ENCODE measurements at places on chromosomes 11 and 22.

DNA sequence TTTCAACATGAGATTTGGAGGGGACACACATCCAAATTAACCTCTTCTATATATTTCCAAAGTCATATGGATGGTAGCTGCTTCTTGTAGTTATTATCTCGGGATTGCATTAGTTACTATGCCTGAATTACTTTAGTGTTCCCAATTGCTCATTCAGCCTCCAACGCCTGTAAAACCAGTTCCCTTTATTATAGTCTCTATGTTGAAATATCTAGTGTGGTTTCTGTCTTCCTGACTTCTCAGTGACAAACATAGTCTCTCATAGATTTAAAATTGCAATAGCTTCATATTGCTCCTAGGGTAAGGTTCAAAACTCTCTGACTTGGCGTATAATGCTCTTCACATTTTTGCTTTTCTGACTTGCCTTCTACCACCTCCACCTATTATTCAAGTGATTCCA, 366.4 kb downstream of the CASP12 start:
- no peak for DNase-seq

- DNase-seq: peak; percentile 25
Observed at GRCh38 chr11:130159657-130160497, at the start of gene ST14. Gene ST14 (plus strand): TSS chr11:130159782. CDS start chr11:130159980, 198 bp downstream.

DNA sequence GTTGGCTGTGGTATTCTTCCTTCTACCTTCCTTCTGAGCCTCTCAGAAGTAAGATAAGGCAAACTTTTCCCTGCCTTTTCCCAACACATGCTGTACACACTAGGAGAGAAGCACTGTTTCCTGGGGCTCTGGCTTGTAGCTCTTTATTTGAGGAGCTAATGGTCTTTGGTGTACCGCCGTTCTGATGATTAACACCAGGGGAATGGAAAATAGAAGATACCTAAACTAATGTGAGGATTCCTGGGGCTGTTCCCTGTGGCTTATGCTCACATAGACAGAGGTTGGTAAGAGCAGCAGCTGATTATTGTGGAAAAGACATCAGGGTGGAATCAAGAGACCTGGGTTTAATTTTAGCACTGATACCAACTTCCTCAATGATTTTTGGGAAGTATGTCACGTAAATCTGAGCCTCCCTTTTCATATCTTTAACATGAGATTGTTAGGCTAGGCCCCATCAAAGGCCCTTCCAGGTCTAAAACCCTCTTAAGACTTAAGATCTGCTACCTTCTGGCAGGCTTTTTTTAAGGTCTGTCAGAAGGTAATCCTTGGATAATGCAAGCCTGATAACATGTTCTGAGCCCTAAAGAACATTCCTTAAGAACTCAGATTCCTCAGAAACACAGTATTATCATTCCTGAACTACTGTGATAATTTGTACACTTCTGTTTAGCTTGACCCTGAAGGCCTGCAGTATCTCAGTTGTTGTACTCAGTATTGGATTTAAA, 24.8 kb upstream of the RCE1 start:
- DNase-seq: no peak

GRCh38 chr11:111759376-111759775, 6.8 kb downstream of the PPP2R1B start:
- no peak for DNase-seq

DNA sequence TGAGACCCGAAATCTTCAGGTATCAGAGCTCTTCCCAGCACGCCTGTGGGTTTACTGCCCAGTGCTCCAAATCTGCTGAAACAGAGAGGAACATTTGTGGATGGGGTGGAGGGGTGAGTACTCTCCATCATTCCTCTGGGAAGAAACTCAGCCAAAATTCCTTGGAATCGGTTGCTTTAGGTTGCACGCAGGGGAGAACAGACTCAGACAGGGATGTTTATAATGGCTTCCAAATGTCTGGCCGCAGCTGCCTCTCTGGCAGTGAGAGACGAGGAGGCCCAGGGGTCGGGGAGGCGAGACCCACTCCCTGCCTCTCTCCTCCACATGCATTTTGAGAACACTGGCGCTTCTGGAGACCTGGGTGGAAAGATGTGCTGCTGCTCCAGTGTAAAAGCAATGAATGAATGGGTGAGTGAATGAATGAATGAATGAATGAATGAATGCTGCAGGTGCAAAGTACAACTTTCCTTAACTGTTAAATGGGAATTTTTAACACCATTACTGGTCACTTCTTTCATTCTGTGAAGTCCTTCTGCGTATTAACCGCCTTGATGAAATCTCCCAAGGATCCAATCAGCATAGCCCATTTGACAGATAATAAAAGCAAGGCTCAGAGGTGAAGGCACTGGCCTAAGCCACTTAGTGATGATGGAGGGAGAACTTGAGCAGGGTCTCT, 437.4 kb downstream of the MIAT start:
- peak; percentile 88 for DNase-seq

DNA sequence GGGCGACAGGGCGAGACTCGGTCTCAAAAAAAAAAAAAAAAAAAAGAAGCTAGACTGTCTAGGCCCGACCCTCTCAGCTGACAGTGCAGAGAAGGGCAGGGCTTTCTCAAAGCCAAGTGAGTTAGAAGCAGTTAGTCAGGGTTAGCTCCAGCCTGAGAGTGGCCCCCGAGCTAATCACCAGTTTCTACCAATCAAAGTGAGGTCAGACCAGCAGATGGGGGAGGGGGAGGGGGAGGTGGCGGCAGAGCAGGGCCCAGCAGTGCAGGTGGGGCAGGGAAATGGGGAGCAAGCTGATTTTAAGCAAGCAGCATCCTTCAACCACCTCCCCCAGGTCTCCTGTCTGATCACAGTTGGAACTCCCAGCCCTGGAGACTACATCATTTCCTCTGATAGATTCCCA, 55.3 kb upstream of the PRR5 start:
- DNase-seq: no peak

- DNase-seq: no peak
Observed at GRCh38 chr11:130689222-130689908, 226.9 kb downstream of the SNX19 start.

DNA sequence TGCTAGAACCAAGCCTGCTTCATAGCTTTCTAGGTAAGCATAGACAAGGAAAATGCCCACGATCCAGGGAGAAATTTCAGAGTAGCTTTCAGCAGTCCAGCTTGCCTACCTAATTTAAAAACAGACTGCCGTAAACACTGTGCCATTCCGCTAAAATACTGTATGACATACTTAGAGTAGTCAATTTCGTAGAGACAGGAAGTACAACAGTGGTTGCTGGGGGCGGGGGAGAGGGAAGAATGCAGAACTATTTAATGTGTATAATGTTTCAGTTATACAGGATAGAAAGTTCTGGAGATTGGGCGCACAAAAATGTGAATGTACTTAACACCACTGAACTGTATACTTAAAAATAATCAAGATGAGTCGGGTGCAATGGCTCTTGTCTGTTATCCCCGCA, 56.7 kb downstream of the C11orf58 start:
- no peak for DNase-seq

GRCh38 chr22:19377565-19378343, 53.8 kb downstream of the HIRA start:
- no peak for DNase-seq

DNA sequence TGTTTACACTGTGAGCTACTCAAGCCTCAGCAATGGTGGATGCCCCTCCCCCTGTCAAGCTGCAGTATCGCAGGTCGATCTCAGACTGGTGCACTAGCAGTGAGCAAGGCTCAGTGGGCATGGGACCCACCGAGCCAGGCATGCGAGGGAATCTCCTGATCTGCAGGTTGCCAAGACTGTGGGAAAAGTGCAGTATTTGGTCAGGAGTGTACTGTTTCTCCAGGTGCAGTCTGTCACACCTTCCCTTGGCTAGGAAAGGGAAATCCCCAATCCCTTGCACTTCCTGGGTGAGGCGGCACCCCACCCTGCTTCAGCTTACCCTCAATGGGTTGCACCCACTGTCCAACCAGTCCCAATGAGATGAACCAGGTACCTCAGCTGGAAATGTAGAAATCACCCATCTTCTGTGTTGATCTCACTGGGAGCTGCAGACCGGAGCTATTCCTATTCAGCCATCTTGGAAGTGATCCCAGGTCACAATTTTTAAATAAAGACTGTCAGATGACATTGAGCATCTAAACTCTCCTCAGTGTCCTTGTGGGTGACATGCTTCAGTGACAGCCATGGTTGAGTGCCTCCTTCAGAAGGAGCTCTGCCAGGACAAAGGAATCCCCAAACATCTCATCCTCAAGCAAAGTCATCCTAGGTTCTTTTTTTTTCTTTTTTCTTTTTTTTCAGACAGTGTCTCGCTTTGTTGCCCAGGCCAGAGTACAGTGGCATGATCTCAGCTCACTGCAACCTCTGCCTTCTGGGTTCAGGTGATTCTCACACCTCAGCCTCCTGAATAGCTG, 10.8 kb downstream of the SLC22A24 start:
- no peak for DNase-seq

DNA sequence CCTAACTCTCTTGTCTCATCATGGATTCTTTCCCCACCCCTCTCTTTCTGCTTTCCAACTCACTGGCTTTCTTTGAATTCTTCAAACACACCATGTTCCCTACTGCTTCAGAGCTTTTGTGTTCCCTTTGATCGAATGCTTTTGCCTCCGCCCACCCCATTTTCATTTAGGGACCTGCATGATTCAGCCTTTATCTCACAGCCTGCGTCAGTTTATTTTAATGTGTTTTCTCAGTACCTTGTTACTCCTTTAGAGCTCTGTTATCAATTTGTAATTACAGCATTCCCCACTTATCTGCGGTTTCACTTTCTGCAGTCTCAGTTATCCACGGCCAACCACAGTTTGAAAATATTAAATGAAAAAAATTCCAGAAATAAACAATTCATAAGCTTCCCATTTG, 451.3 kb downstream of the METTL15 start:
- DNase-seq: no peak

- DNase-seq: no peak
Observed at GRCh38 chr22:43743131-43743530, 69.0 kb downstream of the EFCAB6 start.

GRCh38 chr22:33743756-33744155, 176.5 kb downstream of the LARGE1 start:
- DNase-seq: no peak
